ENCODE measurements at places on chromosomes 4 and X.

DNA sequence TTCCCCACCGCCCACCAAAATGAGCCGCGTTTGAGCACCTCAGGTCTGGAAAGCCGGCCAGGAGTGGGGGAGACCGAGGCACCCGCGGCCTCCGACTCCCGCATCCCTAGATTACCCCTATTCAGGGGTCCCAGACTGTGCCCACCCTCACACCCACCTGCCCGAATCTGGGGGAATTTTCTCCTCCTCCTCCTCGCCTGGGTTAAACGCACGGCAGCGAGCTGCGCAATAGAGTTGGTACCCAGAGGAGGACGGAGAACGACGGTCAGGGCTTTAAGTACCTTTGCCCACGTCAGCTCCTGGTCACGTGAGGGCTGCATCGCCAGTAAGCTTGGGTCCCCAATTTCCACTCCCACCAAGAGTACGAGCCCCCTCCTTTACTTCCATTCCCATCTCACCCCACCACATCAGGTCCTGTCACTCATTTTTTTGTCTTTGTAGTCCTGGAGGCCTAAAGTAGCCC, at the start of gene ARMCX2:
Gene ARMCX2 (minus strand): TSS at position 250 of the 463 bp plus-strand sequence. CDS start 2,262 bp downstream, outside the sequence.
- peak within 1 kb of the TSS; percentile 17 for H3K27ac ChIP-seq
- H3K4me1 ChIP-seq = no peaks in the 10 kb centered on the region
- H3K36me3 ChIP-seq = no peaks in the 10 kb centered on the region
- peak; percentile 74 for DNase-seq
- H3K27me3 ChIP-seq = no peaks in the 10 kb centered on the region

DNA sequence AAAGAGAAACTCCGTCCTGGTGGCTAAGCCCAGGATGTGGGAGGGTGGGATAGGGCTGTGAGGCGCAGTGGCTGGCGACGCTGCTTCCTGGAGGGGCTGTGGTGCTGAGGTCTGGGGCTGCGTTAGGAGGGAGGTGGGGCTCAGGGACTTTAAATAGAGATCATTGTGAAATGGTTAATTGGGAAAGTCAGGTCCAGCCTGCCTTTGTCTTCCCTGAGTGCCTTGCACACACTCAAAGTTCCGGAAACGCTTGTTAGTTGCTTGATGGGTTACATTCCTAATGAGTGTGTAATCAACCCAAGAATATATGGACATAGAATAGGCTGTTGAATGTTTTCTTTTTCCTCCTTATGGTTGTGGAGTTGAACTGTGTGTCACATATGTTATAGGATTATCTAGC, 55.7 kb upstream of the CLDN34 start:
- H3K27me3 ChIP-seq = no peaks in the 10 kb centered on the region
- H3K4me3 ChIP-seq = no peak overlapping the region
- DNase-seq = peak; percentile 22
- H3K4me1 ChIP-seq = no peaks in the 10 kb centered on the region

DNA sequence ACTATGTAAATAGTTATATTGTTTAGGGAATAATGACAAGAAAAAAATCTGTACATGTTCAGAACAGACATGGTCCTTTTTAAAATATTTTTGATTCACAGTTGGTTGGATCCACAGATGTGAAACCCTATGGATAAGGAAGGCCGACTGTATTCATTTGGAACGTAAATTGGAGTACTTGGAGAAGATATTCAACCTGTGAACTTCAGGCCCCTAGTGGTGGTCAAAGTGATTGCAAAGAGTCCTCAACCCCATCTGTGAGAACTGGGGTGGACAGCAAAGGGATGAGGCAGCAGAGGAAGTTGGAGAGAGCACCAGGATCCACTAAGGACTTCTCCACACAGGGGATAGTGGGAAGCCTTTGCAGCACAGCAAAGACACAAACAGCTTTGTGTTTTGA, 6.2 kb upstream of the CXCL13 start:
- H3K27me3 ChIP-seq = no peaks in the 10 kb centered on the region
- no peaks in the 10 kb centered on the region for H3K4me1 ChIP-seq
- no peaks in the 10 kb centered on the region for H3K36me3 ChIP-seq
- H3K4me3 ChIP-seq = no peak overlapping the region
- DNase-seq = peak; percentile 66
- H3K27ac ChIP-seq = no peak overlapping the region

- no peaks in the 10 kb centered on the region for H3K36me3 ChIP-seq
- no peaks in the 10 kb centered on the region for H3K27me3 ChIP-seq
- H3K4me1 ChIP-seq = no peaks in the 10 kb centered on the region
- H3K4me3 ChIP-seq = no peak overlapping the region
- no peak overlapping the region for H3K27ac ChIP-seq
- DNase-seq = peak; percentile 29
Measured at GRCh38 chrX:18389966-18390365, 35.4 kb upstream of the CDKL5 start.

- DNase-seq = peak; percentile 43
- no peaks in the 10 kb centered on the region for H3K36me3 ChIP-seq
- H3K27me3 ChIP-seq = no peaks in the 10 kb centered on the region
- no peaks in the 10 kb centered on the region for H3K4me1 ChIP-seq
- no peak overlapping the region for H3K4me3 ChIP-seq
Measured at GRCh38 chr4:73855406-73855805, 2.3 kb downstream of the PF4V1 start.

DNA sequence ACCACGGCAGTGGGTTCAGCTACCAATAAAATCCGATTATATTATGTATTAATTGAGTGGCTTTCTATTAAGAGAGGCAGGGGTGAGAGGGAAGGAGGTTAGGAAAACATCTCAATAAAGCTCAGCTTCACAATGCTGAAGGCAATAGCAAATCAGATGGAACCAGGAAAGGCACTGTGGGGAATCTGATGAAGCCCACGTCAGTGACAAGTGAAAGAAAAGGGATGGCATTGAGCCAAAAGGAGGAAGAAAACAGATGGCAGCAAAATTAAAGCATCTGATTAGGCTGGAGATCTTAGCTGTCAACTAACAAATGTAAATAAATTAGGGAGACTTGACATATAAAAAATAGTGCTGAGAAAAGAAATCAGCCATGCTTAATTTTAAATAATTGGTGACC, 180.9 kb downstream of the RASL11B start:
- no peak overlapping the region for H3K4me3 ChIP-seq
- H3K27me3 ChIP-seq = no peaks in the 10 kb centered on the region
- no peaks in the 10 kb centered on the region for H3K4me1 ChIP-seq
- no peak for DNase-seq
- no peaks in the 10 kb centered on the region for H3K36me3 ChIP-seq

DNA sequence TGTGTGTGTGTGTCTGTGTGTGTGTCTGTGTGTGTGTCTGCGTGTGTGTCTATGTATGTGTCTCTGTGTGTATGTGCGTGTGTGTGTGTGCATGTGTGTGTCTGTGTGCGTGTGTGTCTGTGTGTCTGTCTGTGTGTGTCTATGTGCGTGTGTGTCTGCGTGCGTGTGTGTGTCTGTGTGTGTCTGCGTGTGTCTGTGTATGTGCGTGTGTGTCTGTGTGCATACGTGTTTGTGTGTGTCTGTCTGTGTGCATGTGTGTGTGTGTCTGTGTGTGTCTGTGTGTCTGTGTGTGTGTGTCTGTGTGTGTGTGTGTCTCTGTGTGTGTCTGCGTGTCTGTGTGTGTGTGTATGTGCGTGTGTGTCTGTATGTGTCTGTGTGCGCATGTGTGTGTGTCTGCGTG, 35.6 kb downstream of the SLITRK2 start:
- no peaks in the 10 kb centered on the region for H3K36me3 ChIP-seq
- H3K27ac ChIP-seq = no peak overlapping the region
- DNase-seq = no peak
- H3K4me3 ChIP-seq = no peak overlapping the region

DNA sequence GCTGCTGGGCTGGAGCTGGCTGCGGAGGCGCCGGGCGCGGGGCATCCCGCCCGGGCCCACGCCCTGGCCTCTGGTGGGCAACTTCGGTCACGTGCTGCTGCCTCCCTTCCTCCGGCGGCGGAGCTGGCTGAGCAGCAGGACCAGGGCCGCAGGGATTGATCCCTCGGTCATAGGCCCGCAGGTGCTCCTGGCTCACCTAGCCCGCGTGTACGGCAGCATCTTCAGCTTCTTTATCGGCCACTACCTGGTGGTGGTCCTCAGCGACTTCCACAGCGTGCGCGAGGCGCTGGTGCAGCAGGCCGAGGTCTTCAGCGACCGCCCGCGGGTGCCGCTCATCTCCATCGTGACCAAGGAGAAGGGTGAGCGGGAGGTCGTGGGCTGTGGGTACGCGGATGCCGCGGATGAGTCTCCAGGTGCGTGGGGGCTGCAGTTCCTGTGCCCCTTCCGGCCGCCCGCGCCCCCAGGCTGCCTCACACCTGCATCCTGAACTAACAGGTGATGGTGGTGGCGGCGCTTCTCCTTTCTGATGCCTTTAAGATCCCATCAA, 499 bp downstream of the CYP2U1 start:
- peak overlapping the region; percentile 29 for H3K4me3 ChIP-seq
- no peaks in the 10 kb centered on the region for H3K36me3 ChIP-seq
- no peak for DNase-seq
- H3K27ac ChIP-seq = no peak overlapping the region
- H3K27me3 ChIP-seq = peaks cover 1% of the 10 kb centered on the region

GRCh38 chr4:16745009-16745635, 153.3 kb downstream of the LDB2 start:
- H3K27ac ChIP-seq = no peak overlapping the region
- no peaks in the 10 kb centered on the region for H3K4me1 ChIP-seq
- no peaks in the 10 kb centered on the region for H3K36me3 ChIP-seq
- no peaks in the 10 kb centered on the region for H3K27me3 ChIP-seq
- H3K4me3 ChIP-seq = no peak overlapping the region
- DNase-seq = peak; percentile 54

GRCh38 chrX:8815460-8816065, 14.4 kb upstream of the FAM9A start:
- H3K27me3 ChIP-seq = no peaks in the 10 kb centered on the region
- no peak overlapping the region for H3K27ac ChIP-seq
- DNase-seq = peak; percentile 74
- no peak overlapping the region for H3K4me3 ChIP-seq
- no peaks in the 10 kb centered on the region for H3K4me1 ChIP-seq

GRCh38 chr4:106583567-106583966, 215.0 kb upstream of the GIMD1 start:
- H3K4me1 ChIP-seq = no peaks in the 10 kb centered on the region
- H3K27ac ChIP-seq = no peak overlapping the region
- H3K27me3 ChIP-seq = no peaks in the 10 kb centered on the region
- H3K36me3 ChIP-seq = no peaks in the 10 kb centered on the region
- no peak overlapping the region for H3K4me3 ChIP-seq

DNA sequence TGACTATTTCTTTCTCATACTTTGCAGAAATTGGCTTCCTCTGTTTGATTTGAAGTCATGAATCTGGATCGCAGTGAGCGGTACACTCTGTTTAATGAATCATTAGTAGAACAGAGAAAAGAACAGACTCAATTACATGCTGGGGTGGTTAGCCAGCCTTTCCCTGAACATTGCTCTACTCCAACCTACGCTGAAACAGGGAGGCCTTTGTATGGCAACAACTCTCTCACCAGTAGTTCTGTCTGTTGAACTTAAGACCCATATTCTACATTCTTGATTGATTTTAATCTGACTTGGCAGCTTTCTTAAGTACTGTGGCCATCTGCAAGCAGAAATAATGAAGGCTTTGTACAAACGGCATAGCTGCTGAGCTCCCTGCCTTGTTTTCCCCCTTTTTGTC, 19.0 kb upstream of the AP1S2 start:
- no peaks in the 10 kb centered on the region for H3K4me1 ChIP-seq
- no peak for DNase-seq
- no peak overlapping the region for H3K27ac ChIP-seq
- H3K27me3 ChIP-seq = no peaks in the 10 kb centered on the region
- no peak overlapping the region for H3K4me3 ChIP-seq
- H3K36me3 ChIP-seq = no peaks in the 10 kb centered on the region

- DNase-seq = no peak
- H3K4me1 ChIP-seq = no peaks in the 10 kb centered on the region
- H3K36me3 ChIP-seq = no peaks in the 10 kb centered on the region
- H3K27ac ChIP-seq = no peak overlapping the region
- no peak overlapping the region for H3K4me3 ChIP-seq
Measured at GRCh38 chr4:154999950-155000578, 208.4 kb upstream of the NPY2R start.

GRCh38 chrX:54180403-54180802, 2.7 kb downstream of the FAM120C start:
- H3K27me3 ChIP-seq = no peaks in the 10 kb centered on the region
- H3K27ac ChIP-seq = no peak overlapping the region
- DNase-seq = no peak
- no peaks in the 10 kb centered on the region for H3K36me3 ChIP-seq
- peaks cover 4% of the 10 kb centered on the region for H3K4me1 ChIP-seq
- H3K4me3 ChIP-seq = no peak overlapping the region

DNA sequence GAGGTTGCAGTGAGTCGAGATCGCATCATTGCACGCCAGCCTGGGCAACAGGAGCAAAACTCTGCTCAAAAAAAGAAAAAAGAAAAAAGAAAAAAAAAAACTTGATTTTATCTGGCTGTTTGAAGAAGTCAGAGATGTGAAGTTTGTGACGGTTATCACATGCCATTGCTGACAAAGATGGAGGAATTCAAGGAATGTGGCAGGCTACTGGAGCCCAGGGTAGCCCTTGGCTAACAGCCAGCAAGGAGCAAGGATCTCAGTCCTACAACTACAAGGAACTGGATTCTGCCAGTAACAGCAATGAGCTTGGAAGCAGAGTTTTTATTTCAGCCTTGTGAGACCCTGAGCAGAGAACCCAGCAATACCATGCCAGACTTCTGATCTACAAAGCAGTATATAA, 24.3 kb upstream of the TET2 start:
- H3K36me3 ChIP-seq = no peaks in the 10 kb centered on the region
- peak; percentile 96 for DNase-seq
- H3K4me3 ChIP-seq = no peak overlapping the region
- no peaks in the 10 kb centered on the region for H3K4me1 ChIP-seq
- no peak overlapping the region for H3K27ac ChIP-seq

- no peaks in the 10 kb centered on the region for H3K4me1 ChIP-seq
- no peaks in the 10 kb centered on the region for H3K27me3 ChIP-seq
Measured at GRCh38 chr4:125042041-125042440, 272.7 kb upstream of the FAT4 start.

DNA sequence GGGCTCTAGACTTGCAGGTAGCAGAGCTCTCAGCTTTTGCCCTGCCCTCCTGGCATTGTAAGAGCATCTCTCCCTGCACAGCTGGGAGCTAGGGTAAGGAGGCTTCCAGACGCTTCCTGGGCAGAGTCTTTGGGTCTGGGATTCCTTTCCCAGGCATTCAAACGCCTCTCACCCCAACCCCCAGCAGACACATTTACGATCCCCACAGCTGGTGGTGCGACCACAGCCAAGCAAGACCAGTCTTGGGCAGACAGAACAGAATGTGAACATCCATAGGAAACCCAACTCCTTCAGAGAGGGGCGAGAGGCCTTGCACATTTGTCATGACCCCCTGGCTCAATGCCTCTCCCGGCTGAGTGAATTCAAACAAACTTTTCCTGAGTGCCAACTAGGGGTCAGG, 38.1 kb upstream of the CD99L2 start:
- H3K27me3 ChIP-seq = no peaks in the 10 kb centered on the region
- peaks cover 1% of the 10 kb centered on the region for H3K4me1 ChIP-seq
- H3K27ac ChIP-seq = no peak overlapping the region
- no peaks in the 10 kb centered on the region for H3K36me3 ChIP-seq
